Activated CD8-positive, alpha-beta memory T cell treated with anti-CD3 and anti-CD28 coated beads for 1 hour (primary cell): ENCODE measurements at places on chromosomes 5 and 9.

DNA sequence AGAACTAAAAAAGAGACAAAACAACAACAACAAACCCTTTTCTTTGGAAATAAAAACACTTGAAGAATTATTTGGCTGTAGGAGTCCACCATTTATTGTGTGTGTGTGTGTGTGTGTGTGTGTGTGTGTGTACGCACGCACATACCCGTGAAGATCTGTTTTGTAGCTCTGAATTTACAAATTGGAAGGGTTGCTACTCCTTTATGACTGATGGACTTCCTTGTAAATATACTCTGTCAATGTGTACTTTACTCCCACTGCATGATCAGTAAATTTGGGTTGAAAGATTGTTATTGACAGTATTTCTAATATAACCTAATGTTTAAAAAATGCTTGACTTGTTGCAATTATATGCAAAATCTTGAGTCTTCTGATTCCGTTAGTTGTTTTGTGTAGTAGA lies 148.1 kb downstream of the ATG10 start:
- DNase-seq, result no peak

GRCh38 chr5:120388016-120388781 lies 75.9 kb upstream of the PRR16 start:
- DNase-seq, result no peak

DNA sequence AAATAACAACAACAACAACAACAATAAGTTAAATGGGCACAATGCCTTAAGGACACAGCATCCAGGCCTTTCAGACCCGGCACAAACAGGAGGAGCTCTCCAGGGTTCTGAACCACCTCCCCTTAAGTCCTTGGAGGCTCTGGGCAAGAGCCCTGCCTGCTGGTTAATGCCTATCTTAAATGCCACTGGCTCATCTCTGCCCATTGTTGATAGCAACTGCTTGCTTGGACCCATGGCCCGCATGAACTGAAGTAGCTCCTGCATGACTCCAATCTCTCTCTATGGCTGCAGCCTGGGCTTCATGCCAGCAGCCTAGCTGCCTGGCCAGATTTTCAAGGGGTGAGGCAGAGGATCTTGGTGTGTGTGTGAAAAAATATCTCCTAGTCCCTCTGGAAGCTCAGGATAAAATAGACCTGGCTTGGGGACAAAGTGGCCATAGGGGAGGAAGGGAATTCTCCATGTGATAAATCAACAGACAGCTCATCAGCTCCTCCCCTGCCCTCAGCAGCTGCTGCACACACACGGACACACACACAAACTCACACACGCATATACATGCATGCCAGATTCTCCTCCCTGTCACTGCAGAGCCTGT lies 27.4 kb downstream of the FAM219A start:
- no peak for DNase-seq

DNA sequence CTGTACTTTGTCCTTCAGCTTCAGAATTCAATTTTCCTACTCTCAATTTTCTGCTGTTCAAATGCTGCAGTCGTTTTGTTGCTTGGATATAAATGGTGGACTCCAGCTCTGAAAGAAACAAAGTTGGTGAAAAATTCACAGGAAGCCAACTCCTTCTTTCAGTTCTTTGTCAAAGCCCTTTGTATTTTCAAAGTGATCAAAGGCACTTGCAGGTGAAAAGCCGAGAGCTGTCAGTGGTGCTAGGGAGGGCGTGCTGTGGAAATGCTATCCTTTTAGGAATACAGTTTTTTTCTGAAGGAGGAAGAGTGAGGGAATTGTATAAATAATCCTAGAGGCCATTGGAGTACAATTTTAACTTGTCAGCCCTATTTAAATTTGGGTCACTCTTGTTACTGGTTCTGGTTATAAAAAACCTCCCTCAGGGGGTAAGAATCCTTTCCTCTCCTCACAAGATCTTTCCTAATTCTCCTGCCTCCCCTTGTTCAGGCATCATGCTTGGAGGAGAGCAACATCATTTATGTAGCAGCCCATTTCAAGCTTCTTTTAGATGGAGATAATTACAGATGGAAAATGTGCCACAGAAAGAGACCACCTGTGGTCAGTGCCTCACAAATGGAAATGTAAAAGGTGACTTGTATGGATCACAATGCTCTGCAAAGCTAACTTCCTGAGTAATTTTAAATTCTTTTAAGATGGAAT lies 62.5 kb upstream of the GHR start:
- DNase-seq, result no peak

- no peak for DNase-seq
These were observed 13.1 kb downstream of the SPRY4 start for GRCh38 chr5:142311725-142312124.

GRCh38 chr9:120927269-120928014 lies 846 bp upstream of the TRAF1 start:
- DNase-seq, result no peak
